ENCODE measurements at places on chromosomes 7 and 10. TPM values are rescaled to one million over a fixed set of nuclear protein-coding genes. Genes with fewer than 3 reads are reported as not detected.

DNA sequence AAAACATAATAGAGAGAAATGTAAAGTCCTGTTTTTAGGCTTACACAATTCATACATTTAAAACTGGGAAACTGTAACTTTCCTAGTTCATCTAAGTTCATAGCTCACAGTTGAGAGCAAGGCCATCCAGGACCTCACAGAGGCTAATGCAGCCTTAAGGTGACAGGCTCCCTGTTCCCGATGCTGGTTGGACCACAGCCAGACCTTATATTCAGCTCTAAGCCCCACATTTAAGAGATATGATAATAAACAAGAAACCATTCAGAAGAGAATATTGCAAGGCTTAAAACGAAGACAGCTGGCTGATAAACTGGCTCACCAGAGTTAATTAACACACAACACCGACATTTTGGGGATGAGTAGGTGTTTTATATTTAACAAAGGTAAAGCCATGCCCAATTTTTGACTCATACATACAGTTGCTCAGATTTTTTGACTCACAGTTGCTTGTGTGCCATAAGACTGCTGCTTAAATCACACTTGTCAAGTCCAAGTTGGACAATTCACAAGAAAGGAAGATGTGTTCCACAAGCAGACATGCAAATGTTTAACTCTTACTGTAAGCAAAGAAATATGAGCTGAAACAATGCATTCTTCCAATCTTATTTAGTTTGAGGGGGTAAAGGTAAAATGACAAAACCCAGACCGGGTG lies 41.1 kb upstream of the TMEM213 start:
- H3K36me3 ChIP-seq = no peaks in the 10 kb centered on the region
- no peak for DNase-seq
- H3K4me1 ChIP-seq = peaks cover 41% of the 10 kb centered on the region

GRCh38 chr10:130492266-130492934 lies 356.2 kb downstream of the GLRX3 start:
- H3K4me3 ChIP-seq = no peak overlapping the region
- H3K27me3 ChIP-seq = no peaks in the 10 kb centered on the region
- H3K4me1 ChIP-seq = peaks cover 23% of the 10 kb centered on the region
- H3K27ac ChIP-seq = no peak overlapping the region
- H3K36me3 ChIP-seq = no peaks in the 10 kb centered on the region

GRCh38 chr10:75592151-75592787 lies 160.8 kb downstream of the LRMDA start:
- no peaks in the 10 kb centered on the region for H3K36me3 ChIP-seq
- H3K27ac ChIP-seq = no peak overlapping the region
- no peak overlapping the region for H3K4me3 ChIP-seq
- no peak for DNase-seq

DNA sequence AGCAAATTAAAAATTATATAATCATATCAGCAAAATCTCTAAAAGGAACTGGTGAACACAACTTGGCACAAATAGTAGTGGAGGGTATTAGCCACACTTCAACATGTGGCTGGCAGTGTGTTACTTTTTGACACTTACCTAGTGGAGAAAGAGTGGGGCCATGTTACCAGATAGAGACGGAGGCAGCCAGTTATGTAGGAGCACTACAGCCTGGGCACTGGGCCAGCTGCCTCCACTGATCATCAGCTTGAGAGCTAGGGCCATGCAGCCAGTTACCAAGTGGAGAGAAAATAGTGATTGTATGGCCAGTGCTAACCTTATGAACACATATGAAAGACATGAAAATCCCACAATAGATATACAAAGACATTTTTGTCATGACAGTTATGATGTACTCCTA lies 243.1 kb downstream of the CTNNA3 start:
- H3K4me1 ChIP-seq = peaks cover 39% of the 10 kb centered on the region
- H3K36me3 ChIP-seq = peaks cover 7% of the 10 kb centered on the region
- H3K27ac ChIP-seq = peak overlapping the region; percentile 55

GRCh38 chr7:4079366-4079765 lies 602.7 kb upstream of the FOXK1 start:
- H3K4me3 ChIP-seq = no peak overlapping the region
- H3K27me3 ChIP-seq = no peaks in the 10 kb centered on the region
- DNase-seq = no peak
- peaks cover 7% of the 10 kb centered on the region for H3K36me3 ChIP-seq

DNA sequence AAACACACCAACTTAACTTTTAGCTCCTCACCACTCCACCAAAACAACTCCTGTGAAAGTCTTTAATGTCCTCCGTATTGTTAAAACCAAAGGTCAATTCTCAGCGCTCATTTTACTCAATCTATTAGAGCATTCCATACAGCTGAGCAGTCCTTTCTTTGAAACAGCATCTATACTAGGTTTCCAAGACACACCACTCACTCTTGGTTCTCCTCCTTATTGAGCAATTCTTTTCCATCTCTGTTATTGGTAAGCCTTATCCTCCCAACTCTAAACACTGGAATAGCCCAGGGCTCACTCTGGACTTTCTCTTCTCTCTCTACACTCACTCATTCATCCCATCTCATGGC lies 34.9 kb downstream of the COA1 start:
- H3K36me3 ChIP-seq = no peaks in the 10 kb centered on the region
- DNase-seq = no peak
- no peak overlapping the region for H3K4me3 ChIP-seq
- H3K4me1 ChIP-seq = no peaks in the 10 kb centered on the region
- H3K27ac ChIP-seq = no peak overlapping the region

DNA sequence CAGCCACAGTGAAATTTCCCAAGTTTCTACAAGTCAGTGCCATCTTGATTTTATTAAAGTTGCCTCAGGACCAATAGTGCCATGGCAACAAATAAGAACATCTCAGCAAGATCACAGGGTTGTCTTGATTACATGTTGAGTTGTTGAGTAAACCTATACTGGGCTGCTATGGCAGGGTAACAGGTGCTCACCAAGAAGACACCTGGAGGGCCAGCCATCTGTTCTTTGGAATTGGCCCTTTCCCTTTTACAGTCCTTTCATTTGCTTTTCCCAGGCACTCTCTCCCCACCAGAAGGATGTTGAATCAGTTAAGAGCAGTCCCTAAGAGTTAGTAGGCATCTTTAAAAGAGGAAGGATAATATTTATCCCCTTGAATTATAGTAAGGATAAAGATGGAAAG lies 582.0 kb downstream of the TNS3 start:
- H3K36me3 ChIP-seq = peaks cover 5% of the 10 kb centered on the region
- H3K27me3 ChIP-seq = no peaks in the 10 kb centered on the region
- DNase-seq = no peak
- no peak overlapping the region for H3K4me3 ChIP-seq
- no peak overlapping the region for H3K27ac ChIP-seq

GRCh38 chr10:97612386-97612785 lies 20.9 kb downstream of the MORN4 start:
- DNase-seq = no peak
- H3K4me3 ChIP-seq = no peak overlapping the region
- no peaks in the 10 kb centered on the region for H3K4me1 ChIP-seq
- no peaks in the 10 kb centered on the region for H3K27me3 ChIP-seq
- peaks cover 8% of the 10 kb centered on the region for H3K36me3 ChIP-seq

GRCh38 chr10:95767884-95768556 lies 12.1 kb downstream of the ENTPD1 start:
- peaks cover 3% of the 10 kb centered on the region for H3K27me3 ChIP-seq
- no peaks in the 10 kb centered on the region for H3K4me1 ChIP-seq
- DNase-seq = no peak
- H3K36me3 ChIP-seq = no peaks in the 10 kb centered on the region
- no peak overlapping the region for H3K4me3 ChIP-seq

- no peak overlapping the region for H3K27ac ChIP-seq
- no peak for DNase-seq
- no peak overlapping the region for H3K4me3 ChIP-seq
- no peaks in the 10 kb centered on the region for H3K27me3 ChIP-seq
- H3K4me1 ChIP-seq = peaks cover 16% of the 10 kb centered on the region
- no peaks in the 10 kb centered on the region for H3K36me3 ChIP-seq
Observed at GRCh38 chr7:33054261-33054964, 8.2 kb downstream of the NT5C3A start.

GRCh38 chr10:17684537-17684936 lies 40.6 kb downstream of the STAM start:
- no peaks in the 10 kb centered on the region for H3K27me3 ChIP-seq
- H3K4me1 ChIP-seq = peaks cover 16% of the 10 kb centered on the region
- DNase-seq = no peak
- H3K36me3 ChIP-seq = peaks cover 20% of the 10 kb centered on the region

- no peaks in the 10 kb centered on the region for H3K27me3 ChIP-seq
- H3K27ac ChIP-seq = no peak overlapping the region
- peaks cover 5% of the 10 kb centered on the region for H3K4me1 ChIP-seq
- DNase-seq = no peak
- no peak overlapping the region for H3K4me3 ChIP-seq
- no peaks in the 10 kb centered on the region for H3K36me3 ChIP-seq
Observed at GRCh38 chr7:77383333-77383740, 32.8 kb downstream of the GSAP start.

- H3K27ac ChIP-seq = peak overlapping the region; percentile 34
- no peaks in the 10 kb centered on the region for H3K36me3 ChIP-seq
- H3K27me3 ChIP-seq = no peaks in the 10 kb centered on the region
Observed at GRCh38 chr10:71970331-71970730, 6.1 kb downstream of the CHST3 start.

Gene OPN1SW
- total RNA-seq = not detected

Gene ASNS
- 26.8 TPM for total RNA-seq

Gene TDRD1
- total RNA-seq = not detected

Gene SYT15B
- 0.73 TPM for total RNA-seq

Gene ANKRD30A
- total RNA-seq = not detected
